ENCODE measurements at places on chromosomes 7 and 10.

DNA sequence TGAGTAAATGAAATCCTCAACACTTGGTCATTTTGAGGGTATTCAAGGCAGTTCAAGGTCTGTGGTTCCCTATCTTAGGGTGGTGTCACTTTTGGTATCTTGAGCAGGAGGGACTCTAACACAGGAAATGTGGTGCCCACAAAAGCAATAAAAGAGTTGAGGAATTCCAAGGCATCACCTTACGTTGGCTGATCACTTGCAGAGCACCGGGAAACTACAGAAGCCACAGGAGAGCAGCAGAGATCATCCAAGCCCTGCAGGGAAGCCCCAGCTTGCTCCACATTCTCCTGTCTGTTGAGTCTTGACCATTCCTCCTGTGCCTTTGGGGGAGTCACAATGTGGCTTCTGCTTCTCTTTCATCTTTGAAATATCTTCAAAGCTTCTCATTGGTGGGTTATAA is 565.8 kb upstream of the ADARB2 start:
- no peak for DNase-seq

GRCh38 chr10:114151486-114151885 is 22.5 kb downstream of the CCDC186 start:
- no peak for DNase-seq

DNA sequence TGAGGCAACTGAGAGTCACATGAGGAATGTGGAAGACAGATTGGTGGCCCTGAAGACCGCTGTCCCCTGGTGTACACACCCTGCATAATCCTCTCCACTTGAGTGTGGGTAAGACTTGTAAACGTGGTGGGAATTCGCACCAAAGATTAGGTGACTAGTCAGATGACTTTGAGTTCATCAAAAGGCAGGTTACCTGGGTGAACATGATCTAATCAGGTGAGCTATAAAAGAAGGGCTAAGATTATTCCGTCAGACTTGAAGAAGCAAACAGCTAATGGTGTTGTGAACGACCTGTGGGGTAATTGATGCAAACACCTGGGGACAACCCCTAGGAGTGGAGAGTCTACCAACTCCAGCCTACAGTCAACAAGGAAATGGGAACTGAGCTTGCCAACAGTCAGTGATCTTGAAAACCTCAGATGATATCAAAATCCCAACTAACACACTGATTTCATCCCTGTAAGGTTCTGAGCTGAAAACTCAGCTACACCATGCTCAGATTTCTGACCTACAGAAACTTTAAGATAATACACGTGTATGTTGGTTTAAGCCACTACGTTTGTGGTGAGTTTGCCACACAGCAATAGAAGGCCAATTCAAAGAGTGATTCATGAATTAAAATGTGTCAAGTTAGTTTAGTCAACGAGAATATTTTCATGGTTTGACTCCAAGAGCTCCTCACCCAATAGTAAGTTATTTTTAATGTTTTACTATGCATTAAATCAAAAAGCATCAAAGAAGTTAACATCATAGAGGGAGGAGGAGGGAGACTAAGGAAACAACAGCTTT is 16.7 kb downstream of the PRTFDC1 start:
- no peak for DNase-seq

GRCh38 chr10:85045046-85045445 is 716.7 kb downstream of the CCSER2 start:
- no peak for DNase-seq

DNA sequence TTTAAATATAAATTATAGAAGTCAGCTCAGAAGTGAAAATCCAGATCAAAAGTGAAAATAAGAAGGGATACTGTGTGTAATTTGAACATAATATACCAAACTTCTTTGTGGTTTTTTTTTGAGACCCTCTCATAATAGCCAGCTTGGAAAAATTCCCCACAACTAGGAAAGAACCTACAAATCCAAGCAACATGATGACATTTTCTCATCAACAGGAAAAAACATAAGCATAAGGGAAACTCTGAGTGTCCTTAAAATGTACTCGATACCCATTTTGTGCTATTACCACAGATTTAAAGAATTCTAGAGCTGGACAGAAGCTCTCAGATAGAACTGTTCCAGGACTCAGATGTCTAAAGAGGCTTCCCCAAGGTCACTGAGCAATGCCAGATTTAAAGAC is 214.8 kb upstream of the KLF14 start:
- DNase-seq, result no peak

GRCh38 chr7:128758553-128758952 is 17.0 kb downstream of the OPN1SW start:
- DNase-seq, result no peak

GRCh38 chr7:100865372-100865911 is 1.7 kb upstream of the TRIP6 start:
- no peak for DNase-seq

- DNase-seq, result no peak
These were observed 50.5 kb downstream of the SH3PXD2A start for GRCh38 chr10:103804871-103805270.

- peak; percentile 73 for DNase-seq
These were observed 41.5 kb upstream of the BNIP3 start for GRCh38 chr10:132023092-132023811.

- DNase-seq, result no peak
These were observed 51.9 kb downstream of the ALOX5 start for GRCh38 chr10:45425621-45426563.

DNA sequence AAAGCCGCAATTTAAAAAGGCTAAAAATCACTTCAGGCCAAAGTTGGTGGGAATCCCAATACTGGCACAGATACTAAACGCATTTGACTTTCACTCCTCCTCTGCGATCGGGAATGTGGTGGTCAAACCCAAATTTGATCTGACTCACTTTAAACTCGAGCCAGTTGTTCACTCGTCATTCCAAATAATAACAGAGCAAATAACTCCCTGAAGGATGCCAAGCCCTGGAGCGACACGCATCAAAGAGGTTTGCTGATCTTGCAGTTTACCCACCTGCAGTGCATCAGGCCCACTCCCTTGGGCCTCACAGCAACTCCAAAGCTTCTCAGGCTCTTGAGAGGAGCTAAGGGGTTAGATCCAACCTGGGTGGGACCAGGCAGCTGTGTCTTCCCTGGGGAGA is 12.2 kb downstream of the PTN start:
- DNase-seq, result no peak

DNA sequence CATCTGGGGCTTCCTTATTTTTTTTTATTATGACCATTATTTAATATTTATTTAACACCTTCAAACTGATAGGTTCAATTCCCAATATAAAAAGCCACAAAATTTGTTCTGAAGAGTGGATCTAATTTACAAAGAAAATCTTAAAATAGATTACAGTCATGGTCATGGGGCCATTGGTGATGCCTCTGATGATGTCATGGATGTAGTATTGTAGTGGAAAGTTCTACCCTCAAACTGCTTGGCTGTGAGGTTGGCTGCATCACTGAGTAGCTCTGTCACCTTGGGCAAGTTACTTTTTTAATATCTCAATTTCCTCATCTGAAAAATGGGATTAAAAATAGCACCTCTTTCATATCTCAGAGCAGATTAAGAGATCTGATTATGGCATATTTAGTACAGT is 128.5 kb downstream of the DKK1 start:
- DNase-seq, result no peak

GRCh38 chr10:120701381-120701780 is 149.8 kb upstream of the WDR11 start:
- DNase-seq, result no peak

DNA sequence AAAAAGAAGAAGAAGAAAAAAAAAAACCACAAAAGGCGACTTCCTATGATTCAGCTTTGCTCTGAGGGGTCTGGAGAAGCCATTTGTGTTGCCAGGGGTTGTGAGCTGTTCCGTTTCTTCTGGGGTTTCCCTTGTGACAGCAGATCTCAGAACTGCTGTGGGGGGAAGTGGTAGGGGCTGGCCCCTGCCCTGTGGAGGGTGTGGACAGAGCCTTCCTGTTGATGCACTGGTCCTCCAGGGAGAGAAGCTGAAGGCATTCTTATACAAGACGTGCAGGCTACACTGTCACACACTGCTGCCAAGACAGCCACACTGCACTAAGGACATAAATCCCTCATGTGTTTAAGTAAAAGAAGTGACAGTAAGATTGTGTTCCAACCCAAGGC is 17.3 kb upstream of the CSGALNACT2 start:
- no peak for DNase-seq

DNA sequence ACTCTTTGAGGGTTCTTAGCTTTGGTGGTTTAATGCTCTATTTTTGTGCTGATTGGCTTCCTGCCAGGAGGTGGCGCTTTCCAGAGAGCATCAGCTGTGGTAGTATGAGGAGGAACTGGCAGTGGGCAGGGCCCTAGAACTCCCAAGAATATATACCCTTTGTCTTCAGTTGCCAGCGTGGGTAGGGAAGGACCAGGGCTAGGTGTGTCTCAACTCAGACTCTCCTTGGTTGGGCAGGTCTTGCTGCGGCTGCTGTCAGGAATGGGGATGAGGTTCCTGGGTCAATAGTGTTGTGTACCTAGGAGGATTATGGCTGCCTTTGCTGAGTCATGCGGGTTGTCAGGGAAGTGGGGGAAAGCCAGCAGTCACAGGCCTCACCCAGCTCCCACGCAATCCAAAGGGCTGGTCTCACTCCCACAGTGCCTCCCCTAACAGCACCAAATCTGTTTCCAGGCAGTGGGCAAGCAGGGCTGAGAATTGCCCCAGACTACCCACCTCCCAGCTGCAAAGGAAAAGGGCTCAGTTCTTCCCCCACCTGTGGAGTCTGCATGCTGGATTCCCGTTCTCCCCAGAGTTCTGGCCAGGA is 191.5 kb downstream of the PHTF2 start:
- DNase-seq, result no peak

GRCh38 chr10:7532723-7533498 is 122.1 kb upstream of the SFMBT2 start:
- no peak for DNase-seq

DNA sequence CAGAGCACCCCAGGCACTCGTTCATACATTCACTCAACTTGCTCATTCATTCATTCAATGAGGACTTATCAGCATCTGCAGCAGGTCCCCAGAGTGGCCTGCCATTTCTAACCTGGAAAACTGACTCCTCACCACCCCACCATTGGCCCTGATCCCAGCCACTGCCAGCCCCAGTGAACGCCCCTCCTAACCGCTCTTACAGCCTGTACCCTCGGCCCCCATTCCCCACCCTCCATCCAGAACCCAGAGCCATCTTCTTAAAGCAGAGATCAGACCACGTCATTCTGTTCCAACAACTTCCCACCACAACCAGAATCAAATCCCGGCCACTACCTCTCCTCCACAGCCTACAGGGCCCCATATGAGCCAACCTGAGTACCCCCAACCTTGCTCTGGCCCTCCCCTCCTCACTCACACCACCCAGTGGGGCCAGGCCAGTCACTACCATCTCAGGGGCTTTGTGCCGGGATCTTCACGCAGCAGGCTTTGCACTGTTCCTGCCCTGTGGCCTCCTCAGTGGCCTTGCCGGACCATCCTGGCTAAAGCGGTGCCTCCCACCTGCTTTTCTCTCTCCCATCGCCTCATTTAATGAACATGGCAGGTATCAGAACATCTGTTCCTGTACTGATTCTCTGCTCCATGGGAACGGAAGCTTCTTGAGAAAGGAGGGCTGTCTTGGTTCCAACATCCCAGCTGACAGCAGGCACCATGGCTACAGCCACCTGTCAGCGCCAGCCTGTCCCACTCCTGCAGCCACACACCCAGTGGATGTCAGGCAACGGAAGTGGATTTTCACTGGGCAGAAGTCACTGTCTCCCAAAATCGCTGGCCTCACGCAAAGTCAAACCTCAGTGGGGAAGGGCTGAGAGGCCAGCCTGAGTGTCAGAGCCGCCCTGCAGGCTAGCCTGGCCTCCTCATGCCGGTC is 45.4 kb downstream of the FAM53B start:
- DNase-seq, result no peak

- DNase-seq, result no peak
These were observed 34.4 kb upstream of the CUL1 start for GRCh38 chr7:148664324-148664723.

GRCh38 chr10:132632091-132632561 is 94.5 kb downstream of the INPP5A start:
- DNase-seq, result no peak

- DNase-seq, result no peak
These were observed 15.5 kb downstream of the ACBD5 start for GRCh38 chr10:27225011-27225590.

DNA sequence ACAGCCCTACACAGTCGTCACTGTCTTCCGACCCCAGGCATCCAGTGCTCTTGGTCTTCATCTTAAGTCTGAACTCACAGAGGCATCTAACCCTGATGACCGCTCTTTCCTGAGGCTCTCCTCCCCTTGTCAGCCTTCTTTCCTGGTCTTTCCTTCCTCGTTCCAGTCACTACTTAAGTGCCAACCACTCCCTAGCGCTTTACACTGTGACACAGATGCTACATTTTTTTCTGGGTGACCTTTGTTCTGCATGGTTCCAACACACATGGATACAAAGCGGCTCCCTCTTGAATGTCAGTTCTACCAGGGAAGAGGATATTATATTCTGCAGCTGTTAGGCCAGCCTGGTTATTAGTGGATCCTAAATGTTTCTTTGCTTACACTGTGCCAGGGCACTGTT is 12.7 kb downstream of the YWHAG start:
- no peak for DNase-seq

- DNase-seq, result no peak
These were observed 85.7 kb downstream of the GRB10 start for GRCh38 chr7:50696810-50697582.

GRCh38 chr7:84194484-84195271 is at the start of gene SEMA3A:
SEMA3A (minus strand) TSS chr7:84194789; CDS start chr7:84194586, 203 bp downstream.
- no peak for DNase-seq

GRCh38 chr10:34405611-34406462 is 409.3 kb downstream of the PARD3 start:
- no peak for DNase-seq

DNA sequence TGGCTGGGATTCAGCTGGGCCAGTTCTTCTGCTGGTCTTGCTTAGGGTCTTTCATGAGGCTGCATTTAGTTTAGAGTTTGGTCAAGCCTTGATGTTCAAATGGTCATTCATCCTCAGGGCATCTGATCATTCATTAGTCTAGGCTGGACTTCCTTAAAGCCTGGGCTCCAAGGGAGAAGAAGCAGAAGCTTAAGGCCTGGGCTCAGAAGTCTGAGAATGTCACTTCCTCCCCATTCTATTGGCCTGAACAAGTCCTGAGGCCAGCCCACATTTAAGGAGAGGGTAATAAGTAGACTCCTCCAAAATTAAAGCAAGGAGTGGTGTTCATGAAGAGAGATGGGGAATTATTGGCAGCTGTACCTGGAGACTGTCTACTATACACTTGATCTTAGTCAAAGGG is 193.2 kb upstream of the HABP2 start:
- no peak for DNase-seq

DNA sequence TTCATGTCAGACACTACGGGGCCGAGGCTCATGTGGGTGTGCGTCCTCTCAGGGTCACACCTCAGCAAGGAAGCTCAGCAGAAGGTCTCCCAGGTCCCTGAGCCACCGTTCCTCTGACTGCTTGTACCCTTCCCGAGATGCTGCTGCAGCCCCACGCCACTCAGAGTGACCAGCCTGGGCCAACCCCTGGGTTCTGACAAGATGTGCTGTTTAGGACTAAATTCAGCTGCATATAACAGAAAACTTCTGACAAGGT is 512.5 kb downstream of the DNAJB6 start:
- DNase-seq, result no peak

- no peak for DNase-seq
These were observed 40.5 kb downstream of the ADRB1 start for GRCh38 chr10:114084215-114084614.

Data from effector CD4-positive, alpha-beta T cell (primary cell).